ENCODE measurements at places on chromosomes 2 and 18. TPM values are rescaled to one million over a fixed set of nuclear protein-coding genes. Genes with fewer than 3 reads are reported as not detected.

Gene LCT
- total RNA-seq, result 0.12 TPM

- H3K27ac ChIP-seq, result no peak overlapping the region
- no peaks in the 10 kb centered on the region for H3K27me3 ChIP-seq
- DNase-seq, result no peak
- no peaks in the 10 kb centered on the region for H3K36me3 ChIP-seq
- H3K4me1 ChIP-seq, result no peaks in the 10 kb centered on the region
- H3K4me3 ChIP-seq, result no peak overlapping the region
Measured at GRCh38 chr2:212032032-212032431, 506.6 kb downstream of the ERBB4 start.

Gene IL37
- not detected for total RNA-seq

GRCh38 chr2:66435549-66435875 lies 587 bp downstream of the MEIS1 start:
- no peaks in the 10 kb centered on the region for H3K27me3 ChIP-seq
- no peak overlapping the region for H3K4me3 ChIP-seq
- H3K36me3 ChIP-seq, result no peaks in the 10 kb centered on the region
- DNase-seq, result no peak

Gene SCYGR3
- not detected for total RNA-seq

GRCh38 chr18:75265872-75266271 lies 55.3 kb downstream of the TSHZ1 start:
- DNase-seq, result no peak
- no peak overlapping the region for H3K27ac ChIP-seq
- no peaks in the 10 kb centered on the region for H3K4me1 ChIP-seq
- no peak overlapping the region for H3K4me3 ChIP-seq
- no peaks in the 10 kb centered on the region for H3K36me3 ChIP-seq

Gene TDRD15
- not detected for total RNA-seq

- DNase-seq, result no peak
- no peaks in the 10 kb centered on the region for H3K27me3 ChIP-seq
- no peak overlapping the region for H3K27ac ChIP-seq
- no peak overlapping the region for H3K4me3 ChIP-seq
- H3K36me3 ChIP-seq, result no peaks in the 10 kb centered on the region
- H3K4me1 ChIP-seq, result peaks cover 13% of the 10 kb centered on the region
Measured at GRCh38 chr2:158922601-158923000, 45.8 kb upstream of the TANC1 start.

DNA sequence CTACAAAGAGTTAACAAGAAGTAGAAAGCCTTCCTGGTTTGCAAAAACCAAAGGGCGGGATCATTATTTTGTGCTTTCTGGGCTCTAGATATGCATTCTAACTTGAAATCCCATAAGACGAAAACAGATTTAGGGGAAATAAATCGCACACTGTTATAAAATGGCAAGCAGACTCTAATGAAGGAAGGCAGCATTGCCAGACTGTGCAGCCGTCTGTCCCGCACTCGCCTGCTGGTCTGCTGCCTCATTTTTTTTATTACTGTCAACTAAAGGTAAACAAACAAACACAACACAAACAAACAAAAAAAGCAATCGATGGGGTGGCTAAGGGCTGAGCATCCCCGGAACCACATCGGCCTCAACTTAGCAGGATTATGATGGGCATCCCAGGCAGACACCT lies 24.4 kb downstream of the ZNF521 start:
- H3K4me1 ChIP-seq, result no peaks in the 10 kb centered on the region
- H3K36me3 ChIP-seq, result no peaks in the 10 kb centered on the region
- H3K4me3 ChIP-seq, result no peak overlapping the region
- no peak overlapping the region for H3K27ac ChIP-seq

- no peak overlapping the region for H3K4me3 ChIP-seq
- peaks cover 46% of the 10 kb centered on the region for H3K4me1 ChIP-seq
- H3K36me3 ChIP-seq, result no peaks in the 10 kb centered on the region
- no peaks in the 10 kb centered on the region for H3K27me3 ChIP-seq
- no peak overlapping the region for H3K27ac ChIP-seq
Measured at GRCh38 chr2:96507957-96508520, 2.9 kb upstream of the NEURL3 start.

- no peaks in the 10 kb centered on the region for H3K4me1 ChIP-seq
- no peak overlapping the region for H3K4me3 ChIP-seq
- no peak overlapping the region for H3K27ac ChIP-seq
Measured at GRCh38 chr2:199663157-199663556, 187.8 kb downstream of the FTCDNL1 start.

DNA sequence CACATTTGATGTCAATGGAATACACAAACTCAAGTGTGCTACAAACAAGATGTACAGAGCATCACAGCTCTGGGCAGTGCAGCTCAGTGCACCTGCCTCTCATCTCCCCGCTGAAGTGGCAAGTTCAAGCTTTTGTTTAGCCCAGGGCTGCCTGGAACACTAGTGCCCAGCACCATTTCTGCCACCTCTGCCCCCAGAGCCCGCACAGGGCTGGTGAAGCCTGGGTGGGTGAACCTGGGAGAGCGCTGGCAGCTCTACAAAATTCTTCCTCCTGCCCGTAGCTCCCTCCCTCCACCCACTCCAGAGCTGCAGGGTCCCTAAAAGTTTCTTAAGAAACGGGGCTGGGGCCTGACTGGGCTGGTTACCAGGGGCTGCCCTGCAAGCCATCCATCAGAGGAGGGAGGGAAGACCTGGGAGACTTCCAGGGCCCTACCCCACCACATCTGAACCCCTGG lies 1.5 kb downstream of the HES6 start:
- no peaks in the 10 kb centered on the region for H3K36me3 ChIP-seq
- H3K27ac ChIP-seq, result peak overlapping the region; percentile 16
- H3K4me3 ChIP-seq, result peak overlapping the region; percentile 69
- no peaks in the 10 kb centered on the region for H3K27me3 ChIP-seq
- no peak for DNase-seq

- H3K27ac ChIP-seq, result no peak overlapping the region
- H3K27me3 ChIP-seq, result no peaks in the 10 kb centered on the region
- no peaks in the 10 kb centered on the region for H3K36me3 ChIP-seq
- H3K4me1 ChIP-seq, result no peaks in the 10 kb centered on the region
- H3K4me3 ChIP-seq, result no peak overlapping the region
Measured at GRCh38 chr18:54238173-54238936, 13.9 kb upstream of the MBD2 start.

Gene RIT2
- total RNA-seq, result not detected

GRCh38 chr2:55148269-55148668 lies 83.8 kb downstream of the CLHC1 start:
- no peak overlapping the region for H3K27ac ChIP-seq
- H3K4me3 ChIP-seq, result no peak overlapping the region
- H3K36me3 ChIP-seq, result no peaks in the 10 kb centered on the region
- H3K27me3 ChIP-seq, result no peaks in the 10 kb centered on the region
- no peak for DNase-seq

DNA sequence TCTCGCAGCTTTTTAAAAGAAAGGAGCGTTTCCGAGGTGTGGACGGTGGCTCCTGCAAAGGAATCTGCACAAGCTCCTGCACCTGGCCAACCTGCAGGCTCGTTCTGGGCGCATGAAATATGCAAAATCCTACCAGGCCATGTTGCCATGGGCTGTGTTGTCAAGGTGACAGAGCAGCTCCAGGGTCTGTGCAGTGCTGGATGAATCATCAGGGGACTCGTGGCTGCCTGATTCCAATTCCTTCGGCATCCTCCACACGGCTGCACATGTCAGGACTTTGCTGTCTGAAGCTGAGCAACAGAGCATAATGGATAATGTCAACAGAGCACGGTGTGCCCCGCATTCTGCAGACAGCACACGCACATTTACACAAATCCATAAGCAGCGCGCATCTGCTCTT lies 120.5 kb downstream of the EIPR1 start:
- H3K36me3 ChIP-seq, result no peaks in the 10 kb centered on the region
- no peaks in the 10 kb centered on the region for H3K4me1 ChIP-seq
- no peaks in the 10 kb centered on the region for H3K27me3 ChIP-seq

Gene MYOM1
- 0.52 TPM for total RNA-seq

DNA sequence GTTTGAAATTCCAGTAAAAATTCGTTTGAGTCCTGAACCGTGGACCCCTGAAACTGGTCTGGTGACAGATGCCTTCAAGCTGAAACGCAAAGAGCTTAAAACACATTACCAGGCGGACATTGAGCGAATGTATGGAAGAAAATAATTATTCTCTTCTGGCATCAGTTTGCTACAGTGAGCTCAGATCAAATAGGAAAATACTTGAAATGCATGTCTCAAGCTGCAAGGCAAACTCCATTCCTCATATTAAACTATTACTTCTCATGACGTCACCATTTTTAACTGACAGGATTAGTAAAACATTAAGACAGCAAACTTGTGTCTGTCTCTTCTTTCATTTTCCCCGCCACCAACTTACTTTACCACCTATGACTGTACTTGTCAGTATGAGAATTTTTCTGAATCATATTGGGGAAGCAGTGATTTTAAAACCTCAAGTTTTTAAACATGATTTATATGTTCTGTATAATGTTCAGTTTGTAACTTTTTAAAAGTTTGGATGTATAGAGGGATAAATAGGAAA lies 80.7 kb downstream of the ACSL3 start:
- DNase-seq, result no peak
- peaks cover 3% of the 10 kb centered on the region for H3K36me3 ChIP-seq
- no peak overlapping the region for H3K4me3 ChIP-seq
- no peak overlapping the region for H3K27ac ChIP-seq
- H3K27me3 ChIP-seq, result no peaks in the 10 kb centered on the region
- H3K4me1 ChIP-seq, result 0 out of 2 replicates have a peak, but pooled peaks cover 7% of the 10 kb centered on the region

Gene ZDBF2
- total RNA-seq, result 9.2 TPM

Gene CFAP65
- 0.52 TPM for total RNA-seq

Gene CNRIP1
- total RNA-seq, result not detected

Gene HNMT
- not detected for total RNA-seq

DNA sequence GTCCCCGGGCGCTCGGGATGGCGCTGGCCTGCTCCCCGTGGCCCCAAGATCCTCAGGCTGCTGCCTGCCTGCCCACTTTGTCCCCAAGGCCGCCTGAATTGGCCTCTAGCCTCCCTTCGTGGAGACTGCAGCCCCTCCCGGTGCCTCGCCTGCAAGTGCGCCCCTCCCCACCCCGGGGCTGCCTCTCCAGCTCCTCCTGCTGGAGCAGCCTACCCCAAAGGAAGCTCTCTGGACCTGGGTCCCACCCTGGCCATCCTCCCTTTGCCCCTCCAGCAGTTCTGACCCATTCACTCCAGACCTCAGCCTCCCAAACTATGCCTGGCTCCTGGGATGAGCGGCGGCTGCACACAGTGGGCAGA lies 6.2 kb downstream of the ESPNL start:
- H3K4me3 ChIP-seq, result no peak overlapping the region
- DNase-seq, result no peak
- H3K4me1 ChIP-seq, result peaks cover 3% of the 10 kb centered on the region
- no peak overlapping the region for H3K27ac ChIP-seq
- no peaks in the 10 kb centered on the region for H3K36me3 ChIP-seq

DNA sequence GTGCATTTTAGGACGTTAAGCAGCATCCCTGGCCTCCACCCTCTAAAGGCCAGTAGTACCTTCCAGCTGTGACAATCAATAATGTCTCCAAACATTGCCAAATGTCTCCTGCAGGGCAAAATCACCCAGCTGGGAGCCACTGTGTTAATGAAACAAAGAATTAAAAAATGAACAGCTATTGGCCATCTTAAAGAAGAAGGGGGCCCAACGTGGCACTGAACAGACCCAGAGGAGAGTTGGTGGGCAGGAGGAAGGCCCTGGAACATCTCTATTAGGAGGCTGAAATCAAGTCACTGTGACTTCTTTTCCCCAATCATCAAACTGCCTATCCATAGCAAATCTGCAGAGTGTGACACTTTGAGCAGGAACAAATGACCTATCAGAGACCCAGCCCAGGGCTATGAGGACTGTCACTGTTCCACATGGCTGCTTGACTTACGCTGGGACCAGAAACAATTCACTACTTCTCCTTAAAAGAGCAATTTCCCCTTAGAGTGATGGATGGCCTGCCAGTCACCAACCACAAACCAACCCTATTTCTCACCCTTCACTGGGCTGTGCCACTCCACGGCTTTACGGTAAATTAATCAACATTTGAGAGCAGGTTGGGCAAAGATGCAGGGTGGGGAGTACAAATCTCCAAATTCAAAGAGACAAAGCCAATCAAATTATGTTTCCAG lies 35.2 kb upstream of the TEX51 start:
- H3K4me1 ChIP-seq, result no peaks in the 10 kb centered on the region
- H3K4me3 ChIP-seq, result no peak overlapping the region
- DNase-seq, result no peak
- no peaks in the 10 kb centered on the region for H3K36me3 ChIP-seq
- H3K27ac ChIP-seq, result no peak overlapping the region
- H3K27me3 ChIP-seq, result peaks cover 24% of the 10 kb centered on the region

- H3K36me3 ChIP-seq, result no peaks in the 10 kb centered on the region
- H3K4me1 ChIP-seq, result no peaks in the 10 kb centered on the region
- no peaks in the 10 kb centered on the region for H3K27me3 ChIP-seq
- DNase-seq, result no peak
Measured at GRCh38 chr18:55857956-55858355, 270.0 kb upstream of the TCF4 start.

Gene RAD51AP2
- total RNA-seq, result 0.10 TPM

DNA sequence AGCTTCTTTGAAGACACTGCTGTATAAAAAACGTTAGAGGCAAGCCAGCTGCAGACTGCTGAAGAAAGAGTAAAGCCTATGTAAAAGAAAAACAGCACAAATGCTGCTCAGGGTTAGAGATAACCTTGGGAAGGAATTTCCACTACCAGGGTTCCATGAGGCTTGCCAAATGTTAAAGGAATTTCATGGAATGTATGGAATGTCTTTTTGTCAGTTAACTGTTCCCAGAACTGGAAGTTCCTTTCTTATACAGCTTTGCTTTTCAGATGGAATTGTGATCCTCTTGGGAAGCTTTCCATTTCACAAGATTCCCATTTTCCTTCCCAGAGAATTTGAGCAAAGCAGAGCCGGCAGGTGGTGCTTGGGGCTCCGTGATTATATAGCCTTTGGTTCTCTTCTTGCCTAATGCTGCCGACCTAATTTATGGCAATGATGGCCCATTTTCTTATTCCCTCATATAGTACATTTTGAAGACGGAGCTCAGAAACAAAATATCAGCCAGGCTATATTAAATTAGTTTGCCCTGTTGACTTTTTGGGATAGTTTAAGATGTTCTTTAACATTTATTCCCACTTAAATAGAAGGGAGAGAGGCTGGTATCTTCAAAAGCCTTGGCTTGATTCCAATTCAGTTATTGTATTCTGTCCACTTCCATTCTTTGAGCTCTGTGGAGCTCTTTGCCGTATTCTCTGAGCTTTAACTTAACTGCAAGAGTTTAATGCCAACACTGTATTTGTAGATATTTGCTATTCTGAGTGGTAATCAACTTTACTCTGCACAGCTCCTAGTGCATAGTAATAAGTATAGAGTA lies 162.3 kb downstream of the PHLPP1 start:
- no peaks in the 10 kb centered on the region for H3K36me3 ChIP-seq
- H3K4me3 ChIP-seq, result 0 out of 2 replicates have a peak overlapping the region, but pooled peaks have one; percentile 3
- DNase-seq, result no peak
- peaks cover 57% of the 10 kb centered on the region for H3K4me1 ChIP-seq

- no peak overlapping the region for H3K4me3 ChIP-seq
- H3K4me1 ChIP-seq, result no peaks in the 10 kb centered on the region
- H3K36me3 ChIP-seq, result no peaks in the 10 kb centered on the region
- no peak overlapping the region for H3K27ac ChIP-seq
- no peak for DNase-seq
Measured at GRCh38 chr2:166376488-166376828, 714 bp upstream of the SCN9A start.

DNA sequence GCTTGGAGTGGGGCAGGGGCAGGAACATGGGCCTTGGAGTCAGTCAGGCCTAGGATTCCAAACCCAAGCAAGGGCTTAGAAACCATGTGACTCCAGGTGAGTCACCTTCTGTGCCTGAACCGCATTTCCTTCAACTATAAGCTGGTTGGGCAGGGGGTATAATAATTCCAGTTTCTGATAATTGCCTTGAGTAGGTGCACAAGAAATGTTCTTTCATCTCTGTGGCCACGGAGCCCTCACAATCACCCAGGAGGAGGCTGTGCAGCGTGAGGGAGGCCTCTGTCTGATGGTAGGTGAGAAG lies 112.1 kb upstream of the HAAO start:
- no peak overlapping the region for H3K4me3 ChIP-seq
- no peaks in the 10 kb centered on the region for H3K36me3 ChIP-seq
- H3K4me1 ChIP-seq, result peaks cover 13% of the 10 kb centered on the region
- DNase-seq, result no peak

Data from HCT116 (cell line).